Mesenchymal stem cell (in vitro differentiated cells and primary cell): ENCODE measurements at places on chromosomes 1 and 21.

DNA sequence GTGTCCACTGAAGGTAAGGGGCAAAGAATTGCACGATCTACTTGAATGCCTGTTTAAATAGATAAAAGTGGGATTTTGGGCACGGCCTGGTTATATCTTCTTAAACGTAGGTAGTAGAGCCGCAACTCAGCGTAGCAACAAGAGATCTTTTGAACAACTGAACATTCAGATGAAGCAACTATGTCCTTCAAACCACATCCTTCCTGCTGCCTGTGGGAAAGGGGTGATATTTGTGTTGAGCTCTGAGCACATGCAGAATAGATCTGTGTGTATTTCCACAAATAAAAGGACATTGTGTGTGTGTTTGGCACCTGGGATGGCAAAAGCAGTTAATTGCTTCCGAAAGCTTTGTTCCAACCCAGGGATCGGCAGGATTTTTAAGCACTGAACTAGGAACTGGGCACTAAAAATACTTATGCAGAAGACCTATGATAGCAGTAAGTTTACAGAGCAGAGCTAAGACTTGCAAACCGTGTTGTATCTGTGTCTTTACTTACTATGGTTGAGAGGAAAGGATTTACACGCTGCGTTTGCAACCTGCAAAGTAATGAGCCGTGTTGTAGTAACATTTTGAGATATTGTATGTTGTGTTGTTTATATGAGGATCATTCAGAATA, 333.4 kb downstream of the CHRM3 start:
- no peak overlapping the region for H3K4me3 ChIP-seq
- no peak for DNase-seq
- H3K27ac ChIP-seq: no peak overlapping the region
- peaks cover 3% of the 10 kb centered on the region for H3K27me3 ChIP-seq

DNA sequence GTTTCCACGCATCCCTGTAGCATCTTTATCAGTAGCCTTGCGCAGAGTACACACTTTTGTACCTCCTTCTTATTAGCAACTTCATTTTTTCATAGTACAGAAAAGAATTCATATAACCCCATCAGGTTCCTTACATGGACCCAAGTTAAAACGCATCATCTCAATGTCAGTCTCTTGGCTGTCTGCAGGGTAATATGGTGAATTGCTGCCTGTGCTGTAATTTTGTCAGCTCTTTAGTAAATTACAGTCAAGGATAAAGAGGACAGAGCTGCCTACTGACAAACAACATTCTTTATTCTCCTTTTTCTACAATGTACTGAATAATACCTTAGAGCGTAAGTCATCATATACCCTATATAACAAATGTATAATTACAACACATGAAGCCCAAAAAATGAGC, 222.5 kb downstream of the MRPL39 start:
- no peak for DNase-seq
- no peaks in the 10 kb centered on the region for H3K27me3 ChIP-seq
- no peaks in the 10 kb centered on the region for H3K36me3 ChIP-seq
- H3K27ac ChIP-seq: no peak overlapping the region
- no peak overlapping the region for H3K4me3 ChIP-seq
- H3K4me1 ChIP-seq: no peaks in the 10 kb centered on the region

- H3K4me1 ChIP-seq: peaks cover 13% of the 10 kb centered on the region
- no peak for DNase-seq
- H3K36me3 ChIP-seq: peaks cover 21% of the 10 kb centered on the region
- H3K4me3 ChIP-seq: no peak overlapping the region
These were observed 3.1 kb upstream of the MIIP start for GRCh38 chr1:12016182-12016581.

GRCh38 chr1:86872086-86872485, 41.8 kb downstream of the SELENOF start:
- H3K27me3 ChIP-seq: no peaks in the 10 kb centered on the region
- no peaks in the 10 kb centered on the region for H3K4me1 ChIP-seq
- peak; percentile 9 for DNase-seq

DNA sequence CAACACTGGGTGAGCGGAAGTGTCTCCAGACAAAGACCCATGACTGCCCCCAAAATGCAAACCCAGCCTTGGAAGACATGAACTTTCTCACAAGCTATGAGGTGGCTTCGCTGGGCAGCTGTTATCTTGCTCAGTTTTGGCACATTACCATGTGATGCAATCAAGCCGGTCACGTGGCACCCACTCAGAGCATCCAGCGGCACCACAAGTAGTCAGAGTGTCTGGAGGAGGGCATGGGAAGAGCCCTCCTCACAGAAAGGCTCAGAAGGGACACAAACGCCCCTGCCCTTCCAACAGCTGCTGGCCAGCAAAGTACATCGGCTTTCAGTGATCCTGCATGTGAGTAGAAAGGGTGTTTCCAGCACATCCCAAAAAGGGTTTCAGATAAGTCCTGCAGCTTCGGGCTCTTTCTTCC, 145.5 kb upstream of the IRF2BP2 start:
- no peaks in the 10 kb centered on the region for H3K36me3 ChIP-seq
- H3K27me3 ChIP-seq: no peaks in the 10 kb centered on the region
- no peak overlapping the region for H3K4me3 ChIP-seq
- H3K4me1 ChIP-seq: peaks cover 12% of the 10 kb centered on the region
- H3K27ac ChIP-seq: no peak overlapping the region

- peaks cover 14% of the 10 kb centered on the region for H3K27me3 ChIP-seq
- H3K4me3 ChIP-seq: no peak overlapping the region
- H3K4me1 ChIP-seq: no peaks in the 10 kb centered on the region
- H3K27ac ChIP-seq: no peak overlapping the region
These were observed 284.3 kb upstream of the FMN2 start for GRCh38 chr1:239807361-239807760.

- no peaks in the 10 kb centered on the region for H3K36me3 ChIP-seq
- no peak overlapping the region for H3K27ac ChIP-seq
These were observed 51.7 kb downstream of the SWT1 start for GRCh38 chr1:185208626-185209180.

- H3K27ac ChIP-seq: peak overlapping the region; percentile 33
- DNase-seq: peak; percentile 63
- peaks cover 20% of the 10 kb centered on the region for H3K4me1 ChIP-seq
These were observed 1.9 kb downstream of the TMEM53 start for GRCh38 chr1:44672254-44672955.

GRCh38 chr1:93768380-93768863, 86.8 kb upstream of the BCAR3 start:
- no peak for DNase-seq
- H3K4me1 ChIP-seq: no peaks in the 10 kb centered on the region
- H3K27me3 ChIP-seq: no peaks in the 10 kb centered on the region
- H3K36me3 ChIP-seq: peaks cover 3% of the 10 kb centered on the region

DNA sequence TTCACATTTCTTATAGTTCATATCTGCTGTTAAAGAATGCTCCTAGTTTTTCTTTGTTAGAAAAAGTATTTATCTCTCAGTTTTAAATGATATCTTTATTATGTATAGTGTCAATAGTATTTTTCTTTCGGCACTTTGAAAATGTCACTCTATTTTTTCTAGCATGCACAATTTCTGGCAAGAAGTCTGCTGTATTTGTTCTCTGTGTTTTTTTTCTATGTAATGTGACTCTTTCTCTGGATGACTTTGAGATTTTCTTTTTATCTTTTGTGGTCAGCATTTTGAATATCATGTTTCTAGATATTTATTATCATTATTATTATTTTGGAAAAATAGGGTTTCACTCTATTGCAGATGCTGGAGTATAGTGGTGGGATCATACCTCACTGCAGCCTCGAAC, 285.2 kb downstream of the PTGER3 start:
- H3K27ac ChIP-seq: no peak overlapping the region
- H3K27me3 ChIP-seq: no peaks in the 10 kb centered on the region
- no peaks in the 10 kb centered on the region for H3K36me3 ChIP-seq
- no peaks in the 10 kb centered on the region for H3K4me1 ChIP-seq

GRCh38 chr1:31871703-31872102, 55.9 kb upstream of the SPOCD1 start:
- no peaks in the 10 kb centered on the region for H3K36me3 ChIP-seq
- H3K27ac ChIP-seq: no peak overlapping the region
- DNase-seq: no peak
- H3K4me1 ChIP-seq: peaks cover 3% of the 10 kb centered on the region
- H3K4me3 ChIP-seq: no peak overlapping the region
- H3K27me3 ChIP-seq: no peaks in the 10 kb centered on the region

- H3K4me3 ChIP-seq: no peak overlapping the region
- H3K36me3 ChIP-seq: no peaks in the 10 kb centered on the region
- no peak overlapping the region for H3K27ac ChIP-seq
- H3K4me1 ChIP-seq: peaks cover 20% of the 10 kb centered on the region
- H3K27me3 ChIP-seq: no peaks in the 10 kb centered on the region
- no peak for DNase-seq
These were observed 468.8 kb downstream of the CAMTA1 start for GRCh38 chr1:7253988-7254587.

DNA sequence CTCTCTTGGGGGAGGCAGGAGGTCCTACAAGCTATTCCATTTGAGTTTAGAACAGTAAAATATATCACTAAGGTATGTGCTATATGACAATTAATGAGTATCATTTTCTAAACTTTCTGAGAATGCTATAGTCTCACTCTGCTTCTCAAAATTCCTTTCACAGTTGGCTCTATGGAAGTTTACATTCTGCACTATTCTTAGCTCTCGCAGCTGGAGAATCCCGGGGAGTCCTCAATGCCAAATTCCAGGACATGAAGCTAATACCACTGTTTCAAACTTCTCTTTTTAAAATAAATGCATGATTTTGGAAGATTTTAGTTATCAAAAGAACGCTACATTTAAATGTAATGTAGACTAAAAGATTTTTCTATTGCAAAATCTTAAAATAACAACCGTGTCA, 22.4 kb upstream of the PALMD start:
- no peaks in the 10 kb centered on the region for H3K36me3 ChIP-seq
- no peak overlapping the region for H3K4me3 ChIP-seq
- DNase-seq: no peak

- no peaks in the 10 kb centered on the region for H3K36me3 ChIP-seq
- H3K4me3 ChIP-seq: no peak overlapping the region
- peak overlapping the region; percentile 70 for H3K27ac ChIP-seq
- no peaks in the 10 kb centered on the region for H3K27me3 ChIP-seq
- no peak for DNase-seq
These were observed 82.3 kb downstream of the CYYR1 start for GRCh38 chr21:26490771-26491170.

DNA sequence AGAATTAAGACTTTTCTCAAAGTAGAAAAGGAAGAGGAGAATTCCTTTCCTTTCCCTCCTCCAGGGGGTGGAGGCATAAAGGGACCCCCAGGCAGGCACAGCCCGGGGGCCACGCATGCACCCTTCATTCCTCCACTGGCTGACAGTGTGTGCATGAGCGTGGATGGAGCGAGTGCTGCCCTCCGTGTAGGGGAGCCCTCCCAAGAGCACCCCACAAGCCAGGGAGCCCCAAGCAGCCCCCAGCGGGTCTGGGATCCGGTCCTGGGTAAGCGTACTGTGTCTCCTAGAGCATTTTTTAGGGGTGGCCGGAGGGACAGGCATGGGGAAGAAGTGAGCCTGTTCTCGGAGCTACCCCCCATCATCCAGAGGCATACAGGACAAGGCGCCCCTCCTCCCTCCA, 120.5 kb downstream of the SIK1 start:
- H3K27me3 ChIP-seq: no peaks in the 10 kb centered on the region
- DNase-seq: no peak
- H3K4me3 ChIP-seq: no peak overlapping the region
- no peak overlapping the region for H3K27ac ChIP-seq
- no peaks in the 10 kb centered on the region for H3K36me3 ChIP-seq

GRCh38 chr1:157517016-157517415, 35.3 kb downstream of the FCRL5 start:
- no peaks in the 10 kb centered on the region for H3K4me1 ChIP-seq
- DNase-seq: no peak
- no peak overlapping the region for H3K27ac ChIP-seq

DNA sequence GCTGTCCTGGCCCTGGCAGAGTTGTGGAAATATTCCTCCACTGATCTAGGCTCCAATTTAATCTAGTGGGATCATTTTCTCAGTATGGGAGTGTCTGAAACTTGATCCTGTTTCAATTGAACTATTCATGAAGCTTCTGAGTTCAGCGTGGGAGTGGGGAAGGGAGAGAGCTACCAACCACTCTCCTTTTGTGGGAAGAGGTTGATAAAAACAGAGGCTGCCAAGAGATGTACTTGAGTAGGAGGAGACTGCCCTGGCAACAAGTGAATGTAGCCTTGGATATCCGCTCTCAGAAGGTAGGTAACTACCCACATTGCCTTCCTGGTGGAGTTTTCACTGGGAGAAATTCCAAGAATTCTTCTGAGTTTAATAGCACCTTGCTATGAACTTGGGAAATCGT, at the start of gene CTXND2:
Gene CTXND2, plus strand, starts transcription at position 119 of the 400 bp plus-strand sequence. CDS start 25,179 bp downstream, outside the sequence.
- no peaks in the 10 kb centered on the region for H3K36me3 ChIP-seq
- H3K27me3 ChIP-seq: no peaks in the 10 kb centered on the region
- no peak for DNase-seq
- H3K27ac ChIP-seq: no peak within 1 kb of the TSS
- H3K4me1 ChIP-seq: no peaks in the 10 kb centered on the region
- no peak within 1 kb of the TSS for H3K4me3 ChIP-seq

DNA sequence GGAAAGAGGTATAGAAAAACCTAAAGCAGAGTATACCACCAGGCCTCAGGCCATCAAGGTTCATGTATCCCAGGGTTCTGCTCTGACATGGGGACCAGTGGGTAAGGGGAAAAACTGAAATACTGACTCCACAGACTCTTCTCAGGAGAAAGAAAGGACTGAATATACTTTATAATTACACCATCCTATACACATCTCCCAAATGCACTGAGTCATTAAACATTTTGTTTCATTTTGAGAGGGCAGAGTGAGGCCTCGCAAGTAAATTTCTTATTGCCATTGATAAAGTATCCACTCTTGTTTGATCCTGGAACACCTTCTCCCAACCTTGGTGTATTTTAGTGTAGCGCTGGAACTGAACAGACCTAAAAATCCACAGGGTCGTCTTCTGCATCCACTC, 247.9 kb downstream of the SLC45A1 start:
- no peaks in the 10 kb centered on the region for H3K27me3 ChIP-seq
- H3K4me1 ChIP-seq: peaks cover 5% of the 10 kb centered on the region
- H3K4me3 ChIP-seq: no peak overlapping the region
- DNase-seq: no peak

- DNase-seq: peak; percentile 22
- H3K27ac ChIP-seq: no peak overlapping the region
- H3K4me3 ChIP-seq: no peak overlapping the region
- no peaks in the 10 kb centered on the region for H3K36me3 ChIP-seq
- peaks cover 16% of the 10 kb centered on the region for H3K4me1 ChIP-seq
These were observed 1.6 kb upstream of the AJAP1 start for GRCh38 chr1:4652631-4653327.

- H3K27ac ChIP-seq: no peak overlapping the region
- H3K36me3 ChIP-seq: peaks cover 86% of the 10 kb centered on the region
- H3K4me1 ChIP-seq: peaks cover 10% of the 10 kb centered on the region
- no peak for DNase-seq
- H3K4me3 ChIP-seq: no peak overlapping the region
- H3K27me3 ChIP-seq: no peaks in the 10 kb centered on the region
These were observed 20.7 kb downstream of the MCM3AP start for GRCh38 chr21:46264690-46265144.

GRCh38 chr1:109040989-109041620, 797 bp downstream of the WDR47 start:
- H3K27ac ChIP-seq: peak overlapping the region; percentile 53
- peak; percentile 48 for DNase-seq
- no peaks in the 10 kb centered on the region for H3K27me3 ChIP-seq
- no peaks in the 10 kb centered on the region for H3K36me3 ChIP-seq
- H3K4me1 ChIP-seq: no peaks in the 10 kb centered on the region
